ENCODE measurements at places on chromosomes 5 and 9.

- DNase-seq: no peak
Observed at GRCh38 chr9:125574126-125574877, 132.7 kb downstream of the MAPKAP1 start.

- no peak for DNase-seq
Observed at GRCh38 chr9:92641092-92641809, 28.7 kb downstream of the IPPK start.

DNA sequence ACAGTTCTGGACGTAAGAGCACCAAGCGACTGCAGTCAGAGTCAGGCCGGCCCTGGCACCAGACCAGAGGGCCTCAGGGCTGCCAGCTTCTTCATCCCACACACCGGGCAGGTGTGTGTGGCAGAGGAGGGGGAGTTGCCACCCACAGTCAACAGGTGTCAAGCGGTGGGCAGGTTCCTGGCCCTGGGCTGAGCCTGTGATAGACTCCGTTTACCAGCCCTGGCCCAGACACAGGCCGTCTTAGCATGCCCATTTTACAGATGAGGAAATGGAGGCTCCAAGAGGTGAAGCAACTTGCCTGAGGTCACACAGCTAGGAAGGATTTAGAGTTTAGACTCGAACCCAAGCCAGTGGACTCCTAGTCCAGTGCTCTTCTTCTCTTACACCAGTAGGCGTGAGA is 71.8 kb downstream of the HMCN2 start:
- DNase-seq: no peak

DNA sequence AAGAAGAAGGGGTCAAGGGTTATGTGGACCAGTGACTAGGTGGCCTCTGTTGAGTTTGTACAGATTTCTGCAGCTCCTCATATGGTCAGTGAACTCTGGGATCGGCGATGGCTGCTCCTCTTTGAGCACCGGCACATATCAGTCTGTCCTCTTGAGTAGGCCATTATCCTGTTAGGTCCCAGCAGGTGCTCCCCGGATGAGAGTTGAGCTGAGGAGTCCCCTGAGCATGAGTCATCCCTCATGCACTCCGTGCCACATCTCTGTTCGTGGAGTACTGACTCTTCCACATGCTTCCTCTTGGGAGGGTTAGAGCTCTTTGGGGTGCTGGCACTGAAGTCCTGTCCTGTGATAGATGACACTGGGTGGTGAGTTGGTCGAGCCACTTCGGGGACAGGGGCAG is 143.7 kb downstream of the PTTG1 start:
- DNase-seq: no peak

DNA sequence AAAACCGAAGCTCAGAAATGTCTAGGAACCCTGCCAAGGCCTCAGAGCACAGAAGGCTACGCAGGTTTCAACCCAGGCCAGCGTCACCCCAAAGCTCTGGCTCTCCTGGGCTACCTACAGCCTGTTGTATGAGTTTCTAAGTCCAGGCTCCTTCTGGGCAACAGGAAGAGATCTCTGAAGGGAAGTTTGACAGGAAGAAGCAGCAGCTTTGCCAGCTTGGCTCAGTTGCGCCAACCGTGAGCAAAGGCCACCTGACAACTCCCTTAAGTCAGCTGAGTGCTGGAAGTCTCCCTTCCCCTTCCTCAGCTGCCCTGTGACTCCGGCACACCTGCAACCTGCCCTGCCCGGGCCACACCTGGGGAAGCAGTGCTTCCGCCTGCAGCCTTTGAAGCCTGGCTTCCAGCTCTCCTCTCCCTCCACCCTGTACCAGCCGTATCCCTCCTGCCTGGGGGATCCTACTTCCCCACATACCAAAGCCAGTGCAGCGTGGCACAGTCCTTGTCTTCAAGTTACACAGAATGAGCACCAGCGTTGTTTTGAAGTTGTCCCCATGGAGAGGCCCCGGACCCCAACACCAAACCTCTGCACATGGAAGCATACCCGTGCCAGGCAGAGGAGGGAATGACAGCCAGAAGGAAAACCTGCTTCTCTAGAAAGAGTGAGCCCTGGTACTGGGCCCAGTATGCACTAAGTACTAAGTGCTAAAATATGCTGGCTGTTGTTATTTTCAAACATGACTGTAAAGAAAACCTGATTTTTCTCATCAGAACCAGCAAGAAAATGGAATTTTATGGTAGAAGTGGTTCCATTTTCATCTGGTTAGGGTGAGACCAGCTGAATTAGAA is 36.5 kb downstream of the SHB start:
- DNase-seq: no peak

DNA sequence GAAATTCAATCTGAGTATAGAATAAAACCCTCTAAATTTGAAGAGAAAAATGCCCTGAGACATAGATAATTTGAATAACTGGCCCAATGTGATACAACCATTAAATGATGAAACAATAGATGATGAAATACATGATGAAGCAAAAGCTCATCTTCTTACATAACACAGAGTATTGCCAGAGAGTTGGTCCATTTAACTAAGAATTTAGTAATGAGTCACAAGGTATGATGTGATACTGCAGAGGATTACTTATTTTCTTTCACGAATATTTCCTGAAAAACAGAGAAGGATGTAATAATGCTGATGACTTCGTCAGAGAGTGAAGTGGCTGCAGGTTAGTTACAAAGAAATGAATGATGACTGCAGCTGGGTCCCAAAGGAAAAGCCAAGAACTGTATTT is 379.3 kb downstream of the CDH12 start:
- no peak for DNase-seq

GRCh38 chr9:91348191-91348807 is 13.4 kb downstream of the AUH start:
- no peak for DNase-seq

DNA sequence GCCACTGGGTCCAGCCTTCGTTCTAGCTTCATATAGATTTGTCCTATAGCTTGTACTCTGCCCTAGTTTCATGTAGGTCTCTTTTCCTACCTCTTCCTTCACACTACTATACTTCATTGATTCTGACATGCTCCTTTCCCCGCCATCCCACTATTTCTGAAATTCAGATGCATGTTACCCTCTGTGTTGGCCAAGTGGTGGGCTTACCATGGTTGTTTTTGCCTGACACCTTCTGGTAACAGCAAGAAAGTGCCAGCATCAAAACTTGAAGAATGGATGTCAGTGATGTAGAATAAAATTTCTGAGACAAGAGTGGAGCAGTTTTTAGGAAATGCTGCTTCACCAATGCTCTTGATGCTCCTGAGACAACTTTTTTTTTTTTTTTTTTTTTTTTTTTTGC is 19.5 kb upstream of the SERINC5 start:
- DNase-seq: no peak

GRCh38 chr5:56900395-56900794 is 9.0 kb upstream of the SETD9 start:
- no peak for DNase-seq

- no peak for DNase-seq
Observed at GRCh38 chr5:125286271-125286670, 539.8 kb upstream of the ZNF608 start.

GRCh38 chr5:10310066-10310779 is 2.5 kb upstream of the CMBL start:
- DNase-seq: no peak

DNA sequence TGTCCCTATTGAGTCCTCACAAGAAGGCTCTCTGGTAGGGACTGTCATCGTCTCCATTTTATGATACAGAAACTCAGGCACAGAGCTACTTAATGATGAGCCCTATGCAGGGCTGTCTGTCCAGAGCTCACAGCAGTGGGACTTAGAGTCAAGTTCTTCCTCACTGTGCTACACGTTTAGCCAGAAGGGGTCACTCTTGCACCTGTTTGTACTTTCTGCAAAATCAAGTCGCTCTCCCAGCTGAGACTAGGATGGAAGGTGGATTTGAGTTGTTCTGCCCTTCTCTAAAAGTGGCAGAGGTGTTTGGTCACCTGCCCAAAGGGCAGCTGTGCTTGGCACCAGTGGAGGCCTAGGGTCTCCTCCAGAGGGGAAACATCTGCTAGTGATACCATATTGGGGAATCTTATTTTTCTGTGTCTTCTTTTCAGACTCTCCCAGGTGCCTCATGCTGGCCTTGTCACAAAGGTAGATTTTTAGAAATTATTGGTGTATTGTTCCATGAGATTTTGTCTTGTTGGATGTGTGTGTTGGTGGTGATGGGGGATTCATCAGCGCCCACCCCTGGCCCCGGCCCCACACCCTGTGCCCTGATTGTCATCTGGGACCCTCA is 104.2 kb downstream of the PPARGC1B start:
- peak; percentile 13 for DNase-seq

- DNase-seq: no peak
Observed at GRCh38 chr9:99885747-99886146, 20.7 kb upstream of the STX17 start.

- no peak for DNase-seq
Observed at GRCh38 chr5:72216756-72217155, 103.3 kb downstream of the MRPS27 start.

DNA sequence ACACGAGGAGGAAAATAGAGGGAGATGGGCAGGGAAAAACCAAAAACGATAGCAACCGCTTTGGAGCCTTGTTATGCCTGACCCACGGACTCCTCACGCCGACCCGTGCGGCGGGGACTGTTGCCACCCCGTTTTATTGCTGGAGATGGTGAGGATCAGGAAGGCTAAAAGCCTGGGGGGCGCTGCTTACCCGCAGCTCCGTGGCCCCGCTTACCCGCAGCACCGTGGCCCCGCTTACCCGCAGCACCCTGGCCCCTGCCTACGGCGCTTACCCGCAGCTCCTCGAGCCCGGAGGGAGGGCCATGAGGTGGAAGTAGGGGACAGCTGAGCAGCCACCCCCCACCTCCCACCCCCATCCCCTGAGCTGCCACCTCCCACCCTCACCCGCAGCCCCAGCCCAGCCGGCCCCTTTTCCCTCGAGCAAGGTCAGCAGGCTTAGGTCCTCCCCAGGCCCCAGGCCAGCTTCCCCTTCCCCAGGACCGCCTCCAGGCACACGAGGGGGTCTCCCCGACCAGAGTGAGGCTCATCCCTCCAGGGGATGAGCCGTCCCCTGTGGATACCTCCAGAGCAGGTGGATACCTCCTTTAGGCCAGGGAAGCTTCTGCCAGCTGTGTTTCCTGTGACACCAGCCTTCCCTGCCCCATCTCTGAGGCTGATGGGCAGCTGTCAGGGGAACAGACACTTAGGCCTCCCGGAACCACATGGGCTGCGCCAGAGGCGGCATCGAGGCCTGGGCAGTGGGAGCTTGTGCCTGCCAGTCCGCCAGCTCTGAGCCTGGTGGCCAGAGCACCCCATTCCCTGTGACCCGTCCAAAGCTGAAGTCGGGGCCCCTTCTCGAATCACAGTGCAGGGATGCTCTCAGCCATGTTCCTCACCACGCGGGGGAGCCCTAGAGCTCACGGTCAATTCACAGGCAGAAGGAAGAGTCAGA is 92.3 kb downstream of the LMX1B start:
- peak; percentile 79 for DNase-seq

- DNase-seq: no peak
Observed at GRCh38 chr5:133607451-133607850, 4.9 kb downstream of the FSTL4 start.

- no peak for DNase-seq
Observed at GRCh38 chr5:6393596-6394194, 15.3 kb upstream of the MED10 start.

- DNase-seq: no peak
Observed at GRCh38 chr5:155025895-155026294, 12.3 kb downstream of the KIF4B start.

DNA sequence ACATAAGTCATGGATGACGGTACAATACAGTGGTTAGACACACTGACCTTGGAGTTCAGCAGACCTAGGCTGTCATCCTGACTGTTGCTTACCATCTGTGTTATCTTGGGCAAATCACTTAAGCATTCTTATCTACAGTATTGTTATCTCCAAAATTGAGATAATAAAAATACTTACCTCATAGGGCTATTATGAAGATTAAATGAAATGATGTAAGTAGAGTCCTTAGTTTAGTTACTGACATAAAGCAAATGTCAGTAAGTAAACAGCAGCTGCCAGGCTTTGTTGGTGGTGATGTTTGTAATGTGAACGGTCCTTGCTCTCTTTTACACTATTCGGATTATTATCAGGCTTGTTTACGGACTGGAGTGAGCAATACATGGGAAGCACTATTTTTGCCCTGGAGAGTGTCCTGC is 107.3 kb upstream of the DPYSL3 start:
- no peak for DNase-seq

- no peak for DNase-seq
Observed at GRCh38 chr9:104091116-104091515, 3.0 kb upstream of the SMC2 start.

Measured in memory B cell (primary cell).